SHP77 treated with DMSO at 0.1 percent for 48 hours (cell line): ENCODE measurements at places on chromosomes 12 and 14.
A peak's percentile ranks its signal among the peaks of the same experiment; 100 is the strongest.

GRCh38 chr12:31536672-31537071 is 54.3 kb downstream of the DENND5B start:
- no peak for DNase-seq

- DNase-seq, result no peak
These were observed 15.1 kb upstream of the SYNDIG1L start for GRCh38 chr14:74441113-74441512.

- no peak for DNase-seq
These were observed 458.8 kb upstream of the SOX5 start for GRCh38 chr12:24408305-24408704.

DNA sequence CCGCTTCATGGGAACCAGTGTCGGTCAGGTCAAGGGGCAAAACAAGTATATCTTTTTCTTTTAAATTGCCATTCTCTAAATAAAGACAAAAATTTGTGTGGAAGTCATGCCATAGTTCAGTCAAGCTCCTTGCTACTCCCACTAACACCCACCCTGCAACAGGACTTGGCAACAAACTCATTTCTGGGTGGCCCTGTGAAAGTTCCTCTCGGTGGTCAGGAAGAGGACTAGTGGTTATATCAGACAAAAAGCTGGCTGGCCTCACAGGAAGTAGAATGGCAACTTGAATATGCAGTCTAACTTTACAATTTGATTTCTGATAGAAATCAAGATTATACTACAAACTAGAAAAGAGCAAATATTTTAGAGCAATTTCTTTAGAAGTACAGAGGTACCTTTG is 11.2 kb downstream of the DHRS7 start:
- no peak for DNase-seq

DNA sequence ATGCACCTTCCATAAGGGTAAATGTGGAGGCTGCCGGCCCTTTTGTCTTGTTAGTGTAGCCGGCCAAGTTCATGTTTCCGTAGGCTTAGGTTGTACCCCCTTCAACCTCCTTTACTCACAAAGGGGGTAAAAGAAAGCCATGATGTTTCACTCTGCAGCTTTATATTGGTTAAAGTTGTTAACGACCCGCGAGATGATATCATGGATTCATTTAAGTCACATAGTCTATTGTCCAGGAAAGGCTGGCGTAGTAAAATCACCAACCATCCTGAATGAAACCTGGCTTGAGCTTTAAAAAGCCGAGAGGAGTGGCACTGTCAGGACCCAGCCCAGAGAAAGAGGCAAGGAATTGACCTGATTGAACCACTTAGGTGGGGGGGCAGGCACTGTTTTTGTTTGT is 1.3 kb downstream of the UNG start:
- DNase-seq, result no peak

- DNase-seq, result no peak
These were observed 180.3 kb downstream of the ETV6 start for GRCh38 chr12:11829764-11830194.

- DNase-seq, result no peak
These were observed 121.7 kb downstream of the RALGAPA1 start for GRCh38 chr14:35687335-35687939.

- DNase-seq, result no peak
These were observed 144.4 kb upstream of the PWP1 start for GRCh38 chr12:107541001-107541705.

GRCh38 chr12:27869567-27869966 is 89.5 kb upstream of the MANSC4 start:
- DNase-seq, result no peak

GRCh38 chr12:7856516-7856915 is 16.2 kb downstream of the SLC2A14 start:
- DNase-seq, result no peak

- DNase-seq, result no peak
These were observed 26.0 kb downstream of the MAPK1IP1L start for GRCh38 chr14:55077170-55078151.

GRCh38 chr14:37668646-37669045 is 73.2 kb downstream of the TTC6 start:
- no peak for DNase-seq

DNA sequence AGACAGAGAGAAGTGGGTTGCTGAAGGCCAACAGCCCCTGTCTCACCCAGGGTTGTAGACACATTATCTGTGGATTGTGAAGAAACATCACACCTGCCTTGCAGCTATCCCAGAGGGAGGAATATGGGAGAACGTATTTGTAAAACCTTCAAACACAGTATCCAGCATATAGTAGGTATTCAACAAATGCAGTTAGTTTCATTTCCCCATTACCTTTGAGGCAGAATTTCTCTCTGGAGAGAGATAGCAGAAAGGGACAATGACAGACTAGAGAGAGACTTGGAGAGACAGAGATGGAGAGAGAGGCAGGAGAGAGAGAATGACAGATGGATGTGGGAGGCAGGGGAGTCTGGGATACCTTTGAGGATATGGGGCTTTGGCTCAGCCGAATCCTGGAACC is 62.0 kb downstream of the WSCD2 start:
- no peak for DNase-seq

DNA sequence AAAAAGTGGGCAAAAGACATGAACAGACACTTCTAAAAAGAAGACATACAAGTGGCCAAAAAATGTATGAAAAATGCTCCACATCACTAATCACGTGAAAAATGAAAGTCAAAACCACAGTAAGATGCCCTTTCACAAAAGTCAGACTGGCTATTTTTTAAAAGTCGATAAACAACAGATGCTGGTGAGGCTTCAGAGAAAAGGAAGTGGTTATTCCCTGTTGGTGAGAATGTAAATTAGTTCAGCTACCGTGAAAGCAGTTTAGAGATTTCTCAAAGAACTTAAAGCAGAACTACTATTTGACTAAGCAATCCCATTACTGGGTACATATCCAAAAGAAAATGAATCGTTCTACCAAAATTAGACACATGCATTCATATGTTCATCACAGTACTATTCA is 237.0 kb downstream of the KIF21A start:
- no peak for DNase-seq

GRCh38 chr12:123441523-123442164 is 5.2 kb upstream of the RILPL2 start:
- no peak for DNase-seq

- DNase-seq, result no peak
These were observed 1.2 kb downstream of the DYRK2 start for GRCh38 chr12:67649570-67650387.

GRCh38 chr14:22095860-22096513 is 422.4 kb upstream of the OR4E1 start:
- DNase-seq, result no peak

DNA sequence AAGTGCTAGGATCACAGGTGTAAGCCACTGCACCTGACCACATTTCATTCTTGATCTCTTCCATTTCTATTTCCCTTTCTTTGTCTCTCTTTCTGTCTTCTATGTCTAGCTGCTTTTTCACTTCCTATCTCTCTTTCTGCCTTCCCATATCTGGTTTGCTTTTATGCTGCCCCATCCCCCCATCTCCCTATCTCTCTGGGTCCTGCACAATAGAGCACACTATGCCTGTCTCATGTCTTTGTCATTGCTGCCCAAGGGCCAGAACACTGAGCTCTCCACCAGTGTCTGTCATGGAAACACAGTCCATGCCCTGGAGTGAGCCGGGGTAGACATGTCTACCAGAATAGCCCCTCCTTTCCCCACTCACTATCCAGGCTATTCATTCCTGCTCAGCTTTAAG is 12.3 kb upstream of the RARG start:
- no peak for DNase-seq

DNA sequence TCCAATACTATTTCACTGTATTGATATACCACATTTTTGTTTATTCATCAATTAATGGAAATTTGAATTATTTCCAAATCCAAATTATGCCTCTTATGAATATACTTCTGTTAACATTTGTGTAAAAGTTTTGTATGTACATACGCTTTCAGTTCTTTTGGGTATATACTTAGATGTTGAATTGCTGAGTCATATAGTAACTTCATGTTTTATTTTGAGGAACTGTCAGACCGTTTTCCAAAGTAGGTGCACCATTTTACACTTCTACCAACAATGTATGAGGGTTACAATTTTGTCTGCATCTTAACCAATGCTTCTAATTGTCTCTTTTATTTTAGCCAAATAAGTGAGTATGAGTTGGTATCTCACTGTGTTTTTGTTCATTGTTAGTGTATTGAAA is 10.2 kb upstream of the CCER1 start:
- DNase-seq, result no peak

GRCh38 chr12:27383429-27384260 is 51.0 kb downstream of the BMAL2 start:
- DNase-seq, result peak; percentile 17

DNA sequence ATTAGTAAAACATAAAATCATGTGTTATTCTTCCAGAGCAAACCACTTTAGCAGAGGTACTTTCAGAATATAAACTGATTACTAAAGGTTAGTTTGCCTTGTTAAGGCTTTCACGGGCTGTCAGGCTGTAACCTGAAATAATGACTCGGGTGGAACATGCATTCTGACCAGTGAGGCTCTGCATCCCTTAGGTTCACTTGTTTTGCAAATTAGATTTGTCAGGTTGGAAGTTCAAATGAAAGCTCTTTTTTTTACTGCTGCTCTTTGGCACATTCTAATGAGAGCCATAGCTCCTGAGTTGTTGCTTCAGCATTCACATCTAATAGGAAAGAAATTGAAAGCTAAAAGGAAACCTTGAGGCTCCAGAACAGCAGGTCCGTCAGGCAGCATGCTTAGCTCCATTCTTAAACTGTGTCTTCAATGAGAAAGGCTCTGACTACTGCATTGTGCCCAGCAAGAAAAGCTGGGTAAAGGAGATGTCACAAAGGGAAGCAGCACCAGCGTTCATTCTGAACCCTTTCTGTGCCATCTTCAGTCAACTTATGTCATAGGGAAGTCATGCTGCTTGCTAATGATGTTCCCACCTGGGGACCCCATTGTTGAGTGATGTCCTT is 445.5 kb upstream of the FBXO33 start:
- DNase-seq, result no peak

GRCh38 chr12:118582863-118583262 is 206.5 kb downstream of the SUDS3 start:
- DNase-seq, result no peak

GRCh38 chr12:108886873-108887629 is 7.2 kb downstream of the DAO start:
- no peak for DNase-seq

- no peak for DNase-seq
These were observed at the start of gene CCND2 for GRCh38 chr12:4273652-4274395. Gene CCND2 (plus strand): TSS chr12:4273762. CDS start chr12:4274041, 279 bp downstream.

DNA sequence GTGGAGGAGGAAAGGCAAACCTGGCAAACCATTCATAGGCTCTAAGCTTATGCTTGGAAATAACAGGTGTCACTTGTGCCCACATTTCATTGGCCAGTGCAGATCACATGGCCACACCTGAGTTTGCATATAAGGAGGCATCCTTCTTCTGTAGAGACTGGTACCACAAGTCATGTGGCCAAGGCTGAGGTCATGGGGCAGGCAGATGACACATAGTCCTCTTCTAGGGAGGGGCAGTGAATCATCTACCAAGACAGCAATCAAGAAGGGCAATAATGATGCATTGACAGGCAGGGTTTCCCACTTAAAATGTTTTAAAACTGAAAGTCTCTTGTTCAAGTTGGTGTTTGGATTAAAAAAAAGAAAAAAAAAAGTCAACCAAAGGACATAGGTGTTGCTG is 77.3 kb downstream of the DAAM1 start:
- DNase-seq, result no peak

DNA sequence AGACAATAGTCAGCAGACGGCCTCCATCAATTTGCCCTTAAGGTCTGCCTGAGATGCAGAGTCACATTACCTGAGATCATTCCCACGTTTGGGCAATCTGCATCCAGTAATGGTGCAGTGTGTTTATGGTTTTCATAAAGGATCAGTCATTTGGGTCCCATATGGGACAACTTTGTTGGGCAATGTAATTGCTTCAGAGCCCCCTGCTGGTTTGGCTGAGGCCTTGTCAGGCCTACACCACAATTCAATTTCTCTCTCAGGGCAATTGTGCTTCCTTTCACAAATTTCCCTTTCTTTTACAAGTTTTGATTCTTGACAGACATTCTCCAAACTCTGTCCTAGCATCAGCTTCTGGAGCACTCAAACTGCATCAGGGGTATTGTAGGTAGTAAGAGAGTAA is 191.2 kb upstream of the SSTR1 start:
- DNase-seq, result no peak

DNA sequence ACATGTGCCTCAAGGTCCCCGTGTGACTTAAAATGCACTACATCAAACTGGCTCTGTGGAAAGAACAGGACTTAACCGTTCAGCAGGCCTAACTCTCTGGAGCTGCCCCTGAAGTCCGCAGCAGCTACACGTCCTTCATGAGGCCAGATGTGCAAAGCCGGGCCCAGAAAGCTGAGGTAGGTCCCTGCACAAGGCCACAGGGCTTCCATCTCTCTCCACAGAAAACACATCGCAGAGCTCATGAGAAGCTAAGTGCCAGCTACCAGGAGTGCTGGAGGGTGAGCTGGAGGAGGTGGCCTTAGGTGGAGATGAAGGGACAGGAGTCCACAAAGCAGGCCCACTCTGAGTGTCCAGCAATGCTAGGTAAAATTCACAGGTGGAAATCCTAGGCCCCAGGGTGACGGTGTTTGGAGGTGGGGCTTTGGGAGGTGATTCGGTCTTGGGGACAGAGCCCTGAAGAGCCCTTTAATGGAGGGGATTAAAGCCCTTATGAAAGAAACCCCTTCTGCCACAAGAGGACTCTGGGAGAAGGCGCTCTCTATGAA is 52.4 kb downstream of the VCPKMT start:
- no peak for DNase-seq

DNA sequence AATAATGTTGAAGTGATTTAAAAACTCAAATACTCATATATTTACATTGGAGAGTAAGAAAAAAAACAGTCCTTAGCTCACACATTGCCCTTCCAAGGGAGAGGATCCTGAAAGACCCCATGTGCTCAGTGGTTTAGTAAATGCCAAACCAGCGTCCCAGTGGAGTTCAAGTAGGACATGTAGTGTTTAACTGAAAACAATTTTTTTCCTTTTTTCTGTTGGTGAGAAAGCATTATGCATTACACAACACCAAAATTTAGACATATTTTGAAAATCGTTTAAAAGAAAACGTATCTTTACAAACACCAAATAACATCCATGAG is 33.6 kb downstream of the UBR7 start:
- DNase-seq, result no peak

GRCh38 chr12:83801972-83802371 is 1110.6 kb downstream of the SLC6A15 start:
- no peak for DNase-seq
